NCI-H1092 treated with DMSO at 0.1 percent for 48 hours (cell line): ENCODE measurements at places on chromosomes 12 and 14.

DNA sequence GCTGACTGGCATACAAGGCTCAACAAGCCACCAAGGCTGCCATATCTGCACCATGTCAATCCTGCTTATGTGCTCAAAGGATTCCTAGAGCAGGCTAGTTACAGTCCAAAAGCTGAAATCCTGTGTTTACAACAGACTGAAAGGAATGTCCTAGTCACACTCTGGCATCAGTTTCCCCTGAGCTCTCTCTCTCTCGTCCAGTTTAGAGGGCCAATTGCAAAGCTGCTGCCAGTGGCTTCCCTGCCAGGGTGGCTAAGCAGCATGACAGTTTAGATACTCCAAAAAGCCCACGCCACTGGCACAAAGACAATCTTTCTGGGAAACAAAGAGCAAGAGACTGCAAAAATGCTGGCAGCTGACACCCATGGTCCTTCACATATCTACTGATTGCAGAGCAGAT, 392.1 kb downstream of the RPS29 start:
- no peak for DNase-seq

DNA sequence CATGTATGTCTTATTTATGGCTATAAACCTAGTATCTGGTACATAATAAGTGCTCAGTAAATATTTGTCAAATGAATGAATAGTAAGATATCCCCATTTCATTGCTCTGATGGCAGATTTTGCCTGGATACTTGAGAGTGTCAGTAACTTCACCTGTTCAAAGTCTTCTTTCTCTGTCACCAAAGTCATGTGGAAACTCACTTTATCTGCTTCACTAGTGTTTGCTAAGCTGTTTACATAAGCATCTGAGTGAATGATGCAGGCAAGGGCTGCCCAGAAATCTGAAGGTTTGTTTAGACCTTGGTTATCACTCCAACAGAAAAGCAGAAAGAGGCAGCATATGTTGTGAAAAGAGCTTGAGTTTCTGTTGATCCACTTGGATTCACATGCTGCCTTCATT, 4.3 kb downstream of the OR4E1 start:
- DNase-seq: no peak

DNA sequence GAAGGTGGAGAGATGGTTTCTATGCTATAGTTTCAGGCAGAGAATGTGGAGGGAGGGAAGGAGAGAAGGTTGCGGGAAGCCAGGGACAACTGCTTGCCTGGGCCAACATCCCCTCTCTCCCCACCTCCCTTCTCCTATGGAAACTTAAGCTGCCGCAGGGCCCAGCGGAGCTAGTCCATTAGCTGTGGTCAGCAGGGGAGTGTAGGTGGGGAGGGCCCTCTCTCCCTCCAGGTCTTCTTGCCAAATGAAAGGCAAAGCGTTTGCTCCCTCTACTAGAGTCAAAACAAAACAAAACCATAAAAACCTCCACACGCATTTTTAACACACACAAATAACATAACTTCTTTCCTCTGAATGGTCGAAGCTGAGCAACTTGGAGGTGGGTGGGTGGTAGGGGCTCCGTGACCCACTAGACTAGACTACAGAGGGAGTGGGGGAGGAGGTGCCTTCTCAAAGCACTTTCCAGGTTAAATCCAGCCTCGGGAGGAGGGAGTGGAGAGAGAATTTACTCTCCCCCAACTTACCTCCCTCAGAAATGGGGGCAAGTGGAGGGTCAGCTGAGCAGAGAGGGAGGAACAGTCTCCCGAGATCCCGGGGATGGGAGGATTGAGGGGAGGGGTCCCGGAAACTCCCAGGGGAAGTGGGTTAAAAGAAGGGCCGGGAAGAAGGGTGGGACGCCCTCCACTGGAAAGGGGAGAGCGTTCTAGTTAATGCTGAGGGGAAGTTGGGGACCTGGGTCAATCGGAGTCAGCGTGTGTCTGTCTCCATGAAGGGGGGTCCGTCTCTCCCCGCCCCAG, 4.6 kb upstream of the CACNB3 start:
- DNase-seq: no peak

DNA sequence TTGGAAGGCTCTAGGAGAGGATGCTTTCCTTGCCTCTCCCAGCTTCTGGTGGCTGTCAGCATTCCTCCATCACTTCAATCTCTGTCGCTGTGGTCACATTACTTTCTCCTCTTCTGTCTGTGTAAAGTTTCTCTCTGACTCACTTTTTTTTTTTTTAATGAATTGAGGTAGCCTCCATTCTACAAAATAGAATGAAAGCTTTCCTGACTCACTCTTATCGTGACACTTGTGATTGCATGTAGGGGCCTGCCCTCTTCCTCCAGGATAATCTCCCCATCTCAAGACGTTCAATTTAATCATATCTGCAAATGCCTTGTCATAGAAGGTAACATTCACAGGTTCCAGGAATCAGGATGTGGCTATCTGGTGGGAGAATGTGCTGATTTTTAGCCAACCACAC, 153.5 kb upstream of the HMGA2 start:
- DNase-seq: no peak

GRCh38 chr14:99381688-99382060, 99.0 kb downstream of the SETD3 start:
- no peak for DNase-seq
